SJSA1 (cell line): ENCODE measurements at places on chromosomes 3 and 15. TPM values are rescaled to one million over a fixed set of nuclear protein-coding genes. Genes with fewer than 3 reads are reported as not detected.

DNA sequence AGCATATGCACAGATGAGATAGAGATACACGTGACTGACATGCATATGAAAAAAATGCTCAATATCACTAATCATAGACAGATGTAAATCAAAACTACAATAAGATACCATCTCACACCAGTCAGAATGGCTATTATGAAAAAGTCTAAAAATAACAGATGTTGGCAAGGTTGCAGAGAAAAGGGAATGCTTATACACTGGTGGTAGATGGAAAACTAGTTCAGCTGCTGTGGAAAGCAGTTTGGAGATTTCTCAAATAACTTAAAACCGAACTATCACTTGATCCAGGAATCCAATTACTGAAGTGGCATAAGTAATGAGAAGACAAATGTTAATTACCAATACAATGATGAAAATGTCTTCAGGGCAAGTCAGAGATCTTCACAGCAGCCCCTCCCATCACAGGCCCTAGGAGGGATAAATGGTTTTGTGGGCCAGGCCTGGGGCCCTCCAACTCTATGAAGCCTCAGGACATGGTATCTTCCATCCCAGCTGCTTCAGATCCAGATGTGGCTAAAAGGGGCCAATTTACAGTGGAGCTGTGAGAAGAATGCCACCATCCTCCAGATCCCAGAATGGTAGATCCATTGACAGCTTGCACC, 71.4 kb upstream of the PLSCR4 start:
- no peak overlapping the region for H3K4me3 ChIP-seq
- H3K27me3 ChIP-seq: no peaks in the 10 kb centered on the region
- no peak for DNase-seq

- H3K4me3 ChIP-seq: no peak overlapping the region
- no peaks in the 10 kb centered on the region for H3K27me3 ChIP-seq
- no peak for DNase-seq
- no peaks in the 10 kb centered on the region for H3K4me1 ChIP-seq
- H3K36me3 ChIP-seq: no peaks in the 10 kb centered on the region
Observed at GRCh38 chr3:144200466-144200865, 228.8 kb downstream of the DIPK2A start.

The EID1 gene
- 378 and 579 TPM in 2 replicates for total RNA-seq

DNA sequence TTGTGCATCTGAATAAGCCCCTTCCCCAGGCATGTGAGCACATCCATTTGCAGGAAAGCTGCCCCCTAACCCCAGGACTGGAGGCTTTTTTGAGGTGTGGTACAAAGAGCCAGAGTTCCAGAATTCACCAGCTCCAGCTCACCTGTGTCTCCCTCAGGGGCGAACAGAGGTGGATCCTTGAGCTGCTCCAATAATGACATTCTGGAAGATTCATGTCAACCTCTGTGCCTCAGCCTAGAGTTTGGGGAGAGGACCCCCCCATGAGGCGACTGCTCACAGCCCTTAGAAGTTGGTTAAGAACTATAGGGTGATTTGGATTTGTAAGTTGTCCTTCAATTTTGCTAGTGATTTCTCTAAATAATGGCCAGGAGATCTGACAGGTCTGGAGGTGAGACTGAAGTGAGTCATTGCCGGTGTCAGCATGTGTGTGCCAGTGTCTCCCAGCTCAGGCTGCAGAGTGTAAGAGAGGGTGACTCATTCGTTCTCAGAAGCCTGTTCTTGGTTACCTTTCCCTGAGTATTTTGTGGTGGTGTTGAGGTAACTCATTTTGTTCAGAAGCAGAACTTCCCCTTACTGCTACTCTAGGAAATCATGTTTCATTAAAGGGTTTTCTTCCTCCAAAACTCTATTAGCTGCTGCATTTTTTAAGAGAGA, 136.9 kb upstream of the TOPAZ1 start:
- no peak for DNase-seq
- H3K4me3 ChIP-seq: no peak overlapping the region
- no peaks in the 10 kb centered on the region for H3K4me1 ChIP-seq
- H3K36me3 ChIP-seq: no peaks in the 10 kb centered on the region
- no peaks in the 10 kb centered on the region for H3K27me3 ChIP-seq

The MYRIP gene
- 0.06 and 0.11 TPM in 2 replicates for total RNA-seq

The MUSTN1 gene
- total RNA-seq: not detected in 2 replicates

- no peaks in the 10 kb centered on the region for H3K4me1 ChIP-seq
- no peaks in the 10 kb centered on the region for H3K36me3 ChIP-seq
- no peak for DNase-seq
- no peaks in the 10 kb centered on the region for H3K27me3 ChIP-seq
- H3K4me3 ChIP-seq: no peak overlapping the region
- no peak overlapping the region for H3K27ac ChIP-seq
Observed at GRCh38 chr3:60169755-60170154, 1081.5 kb downstream of the FHIT start.

GRCh38 chr3:114550165-114550564, 256.3 kb downstream of the TIGIT start:
- peaks cover 70% of the 10 kb centered on the region for H3K4me1 ChIP-seq
- H3K4me3 ChIP-seq: no peak overlapping the region
- peak overlapping the region; percentile 25; the same call in 1 of the 2 replicates for H3K27ac ChIP-seq
- DNase-seq: peak; percentile 22

GRCh38 chr3:64900617-64901521, 213.1 kb upstream of the ADAMTS9 start:
- no peaks in the 10 kb centered on the region for H3K27me3 ChIP-seq
- no peak overlapping the region for H3K27ac ChIP-seq
- DNase-seq: no peak
- no peak overlapping the region for H3K4me3 ChIP-seq

DNA sequence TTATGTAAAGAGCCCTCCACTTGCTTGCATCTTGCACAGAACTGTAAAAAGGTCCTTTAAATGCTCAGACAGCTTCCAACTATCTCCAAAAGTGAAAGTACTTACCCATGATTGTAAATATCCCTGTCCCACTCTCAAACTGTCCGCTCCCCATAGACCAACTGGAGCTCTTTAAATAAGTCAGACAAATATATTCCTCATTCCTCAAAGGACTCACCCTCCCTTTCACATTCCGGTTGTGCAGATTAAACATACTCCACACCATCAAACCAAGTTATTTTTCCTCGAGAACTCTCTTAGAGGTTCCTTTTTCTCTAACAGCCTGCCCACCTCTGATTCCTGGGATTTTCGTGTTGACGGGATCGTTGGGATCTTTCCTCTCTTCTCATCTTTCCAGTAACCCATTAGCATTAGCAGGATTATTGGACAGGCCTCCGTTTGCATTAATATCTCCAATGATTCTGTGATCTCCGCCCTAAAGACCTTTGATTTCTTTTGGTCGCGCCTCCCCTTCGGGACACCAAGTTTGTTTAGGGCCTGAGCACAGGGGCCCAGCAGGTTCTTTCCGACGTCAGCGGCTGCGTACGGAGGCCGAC, 763 bp downstream of the GOLGB1 start:
- H3K4me1 ChIP-seq: peaks cover 11% of the 10 kb centered on the region
- peak overlapping the region; percentile 89 for H3K27ac ChIP-seq

GRCh38 chr3:147616998-147617619, 207.9 kb downstream of the ZIC1 start:
- no peaks in the 10 kb centered on the region for H3K4me1 ChIP-seq
- H3K36me3 ChIP-seq: no peaks in the 10 kb centered on the region
- DNase-seq: no peak
- H3K27ac ChIP-seq: no peak overlapping the region
- H3K4me3 ChIP-seq: no peak overlapping the region

The NUP210 gene
- 0.05 TPM in 1 of 2 replicates, not detected in the other for total RNA-seq

GRCh38 chr3:101146946-101147345, 153.7 kb upstream of the ABI3BP start:
- H3K27me3 ChIP-seq: no peaks in the 10 kb centered on the region
- no peaks in the 10 kb centered on the region for H3K36me3 ChIP-seq
- H3K4me3 ChIP-seq: no peak overlapping the region
- H3K27ac ChIP-seq: no peak overlapping the region
- no peak for DNase-seq
- H3K4me1 ChIP-seq: no peaks in the 10 kb centered on the region

DNA sequence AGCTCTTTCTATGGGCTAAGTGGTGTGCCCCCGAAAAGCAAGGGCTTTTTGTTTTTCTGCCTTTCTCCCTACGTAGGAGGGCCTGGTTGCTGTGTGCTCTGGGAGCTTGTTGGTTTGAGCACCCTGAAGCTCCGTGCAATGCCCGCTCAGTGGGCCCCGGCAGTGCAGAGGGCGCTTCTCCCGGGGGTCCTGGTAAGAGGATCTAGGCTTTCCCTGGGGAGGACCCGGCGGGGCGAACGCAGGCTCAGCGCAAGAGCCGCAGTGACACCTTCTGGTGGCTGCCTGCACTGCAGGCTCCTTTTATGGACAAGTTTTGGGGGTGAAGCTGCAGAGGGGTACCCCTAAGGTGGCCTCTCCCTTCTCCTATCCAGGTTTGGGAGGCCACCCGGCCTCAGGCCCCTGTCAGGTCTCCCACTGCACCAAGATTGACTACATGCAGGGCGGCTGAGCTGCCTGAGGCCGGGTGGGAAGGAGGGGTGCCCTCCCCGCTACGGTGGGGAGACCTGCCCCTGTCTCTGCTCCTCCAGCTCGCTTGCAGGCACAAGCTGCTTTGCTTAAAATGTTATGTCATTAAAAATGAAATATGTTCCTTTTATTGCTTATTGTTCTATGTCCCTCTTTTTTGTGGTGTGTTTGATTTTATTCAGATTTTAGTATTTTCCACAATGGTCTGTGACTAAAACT, 387.9 kb downstream of the GABRG3 start:
- H3K27ac ChIP-seq: no peak overlapping the region
- DNase-seq: no peak
- H3K27me3 ChIP-seq: no peaks in the 10 kb centered on the region
- H3K4me1 ChIP-seq: no peaks in the 10 kb centered on the region
- no peaks in the 10 kb centered on the region for H3K36me3 ChIP-seq

The RAB6B gene
- total RNA-seq: 0.06 and 0.18 TPM in 2 replicates

DNA sequence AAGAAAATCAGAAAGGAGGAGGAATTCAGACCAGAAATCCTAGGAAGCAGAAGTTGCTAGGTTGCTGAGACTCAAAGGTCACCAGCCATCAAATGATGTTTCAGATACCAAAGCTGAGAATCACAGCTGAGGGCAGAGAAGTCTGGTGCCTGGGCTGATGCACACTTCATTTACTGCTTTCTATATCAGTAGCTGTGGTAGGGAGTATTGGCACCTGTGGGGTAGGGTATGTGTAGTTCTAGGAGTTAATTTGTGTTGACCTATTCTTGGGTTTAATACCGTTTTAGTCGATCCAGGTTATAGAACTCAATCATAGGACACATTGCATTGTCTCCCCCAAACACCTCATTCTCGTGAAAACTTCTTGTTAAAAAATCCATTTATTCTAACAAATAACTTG, 529.6 kb downstream of the AGBL1 start:
- no peak for DNase-seq
- H3K27ac ChIP-seq: no peak overlapping the region
- peaks cover 9% of the 10 kb centered on the region; the same call in 1 of the 2 replicates for H3K4me1 ChIP-seq
- no peak overlapping the region for H3K4me3 ChIP-seq
- no peaks in the 10 kb centered on the region for H3K36me3 ChIP-seq
- no peaks in the 10 kb centered on the region for H3K27me3 ChIP-seq

The ZBED2 gene
- not detected in 2 replicates for total RNA-seq

The PLSCR4 gene
- 3.7 and 7.8 TPM in 2 replicates for total RNA-seq

- H3K4me3 ChIP-seq: no peak overlapping the region
- no peak for DNase-seq
- H3K27ac ChIP-seq: no peak overlapping the region
- H3K36me3 ChIP-seq: no peaks in the 10 kb centered on the region
Observed at GRCh38 chr3:643376-643775, 446.8 kb downstream of the CHL1 start.

The NR1I2 gene
- 0.08 TPM in 1 of 2 replicates, not detected in the other for total RNA-seq

The TIPIN gene
- total RNA-seq: 32.2 and 47.7 TPM in 2 replicates

The CNTN3 gene
- not detected in 2 replicates for total RNA-seq

DNA sequence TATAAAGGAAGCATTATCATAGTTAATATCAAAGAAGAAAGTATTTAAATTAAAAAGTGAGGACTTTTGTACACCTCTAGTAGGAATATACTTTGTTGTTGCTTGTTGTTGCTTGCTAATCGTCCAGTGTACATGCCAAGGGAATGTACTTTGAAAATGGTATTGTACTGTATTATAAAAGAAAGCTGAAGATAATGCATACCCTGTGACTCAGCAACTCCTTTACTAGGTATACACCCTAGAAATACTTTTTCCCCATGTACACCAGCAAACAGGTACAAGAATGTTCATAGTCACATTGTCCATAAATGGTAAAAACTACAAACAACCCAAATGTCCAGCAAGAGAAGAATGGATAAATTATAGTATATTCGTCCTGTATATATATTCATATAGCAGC, 12.0 kb downstream of the TTBK2 start:
- H3K27me3 ChIP-seq: no peaks in the 10 kb centered on the region
- no peaks in the 10 kb centered on the region for H3K36me3 ChIP-seq
- H3K4me1 ChIP-seq: no peaks in the 10 kb centered on the region
- DNase-seq: no peak
- no peak overlapping the region for H3K4me3 ChIP-seq
- no peak overlapping the region for H3K27ac ChIP-seq

GRCh38 chr3:126058666-126059065, 25.3 kb downstream of the SLC41A3 start:
- no peaks in the 10 kb centered on the region for H3K36me3 ChIP-seq
- DNase-seq: no peak
- H3K4me3 ChIP-seq: no peak overlapping the region

DNA sequence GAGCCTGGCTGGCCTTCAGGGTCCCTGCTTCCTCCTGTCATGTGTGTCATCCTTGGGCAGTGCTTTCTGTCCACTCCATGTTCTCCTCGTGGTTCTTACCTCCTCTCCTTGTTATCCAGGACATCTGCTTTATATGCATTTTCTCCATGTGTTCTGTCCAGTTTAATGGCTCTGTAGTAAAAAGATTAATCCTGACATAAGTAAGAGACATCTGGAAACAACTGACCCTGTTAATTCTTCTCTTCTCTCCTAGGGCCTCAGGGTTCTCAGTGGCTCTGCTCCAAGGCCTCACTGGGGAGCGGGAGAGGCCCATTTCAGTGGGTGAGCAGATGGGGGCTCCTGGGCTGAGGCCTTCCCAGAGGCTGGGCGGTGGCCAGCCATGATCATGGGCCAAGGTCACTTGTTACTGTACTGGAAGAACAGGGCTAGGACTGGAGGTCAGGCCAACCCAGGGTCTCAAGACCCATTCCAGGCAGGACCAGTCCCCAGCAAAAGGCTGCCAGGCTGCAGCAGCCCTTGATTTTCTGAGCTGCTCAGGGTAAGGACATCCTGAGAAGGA, 20.2 kb upstream of the CDCP1 start:
- H3K27ac ChIP-seq: peak overlapping the region; percentile 97
- H3K36me3 ChIP-seq: no peaks in the 10 kb centered on the region
- no peak for DNase-seq
- H3K27me3 ChIP-seq: no peaks in the 10 kb centered on the region

DNA sequence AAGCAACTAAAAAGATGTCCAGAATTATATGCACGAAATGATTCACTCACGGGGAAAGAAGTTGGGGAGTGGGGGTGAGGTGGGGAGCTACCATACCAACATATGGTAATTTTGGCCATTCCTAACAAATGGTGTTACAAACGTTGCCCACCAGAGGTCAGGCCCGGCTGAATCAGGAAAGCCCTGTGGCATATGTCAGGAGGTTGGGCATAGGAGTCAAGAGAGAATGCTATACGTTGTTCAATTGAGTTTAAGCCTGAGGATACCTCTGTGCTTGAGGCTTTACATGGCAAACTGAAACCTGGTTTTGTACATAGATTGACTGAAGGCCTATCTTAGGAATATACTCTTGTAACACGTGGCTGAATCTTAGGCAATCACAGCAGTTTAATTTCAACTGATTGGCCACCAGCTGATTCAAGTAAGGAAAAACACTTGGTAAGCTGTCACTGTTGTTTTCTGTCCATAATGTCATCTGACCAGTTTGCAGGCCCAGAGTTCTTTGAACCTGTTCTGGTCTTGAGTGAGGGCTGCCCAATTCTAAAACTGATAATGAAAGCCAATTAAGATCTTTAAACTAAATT, 23.4 kb upstream of the SLC2A2 start:
- no peaks in the 10 kb centered on the region for H3K27me3 ChIP-seq
- no peaks in the 10 kb centered on the region for H3K36me3 ChIP-seq
- DNase-seq: peak; percentile 46
